ENCODE measurements at places on chromosomes 11 and 22.

- DNase-seq, result no peak
These were observed 38.6 kb upstream of the HSPA8 start for GRCh38 chr11:123100379-123101085.

GRCh38 chr11:107590460-107591377, at the start of gene ELMOD1:
Gene ELMOD1 (plus strand): TSS chr11:107591147. CDS start chr11:107618190, 27,043 bp downstream.
- DNase-seq, result no peak

- DNase-seq, result no peak
These were observed 89.0 kb upstream of the GRK3 start for GRCh38 chr22:25475257-25476022.

DNA sequence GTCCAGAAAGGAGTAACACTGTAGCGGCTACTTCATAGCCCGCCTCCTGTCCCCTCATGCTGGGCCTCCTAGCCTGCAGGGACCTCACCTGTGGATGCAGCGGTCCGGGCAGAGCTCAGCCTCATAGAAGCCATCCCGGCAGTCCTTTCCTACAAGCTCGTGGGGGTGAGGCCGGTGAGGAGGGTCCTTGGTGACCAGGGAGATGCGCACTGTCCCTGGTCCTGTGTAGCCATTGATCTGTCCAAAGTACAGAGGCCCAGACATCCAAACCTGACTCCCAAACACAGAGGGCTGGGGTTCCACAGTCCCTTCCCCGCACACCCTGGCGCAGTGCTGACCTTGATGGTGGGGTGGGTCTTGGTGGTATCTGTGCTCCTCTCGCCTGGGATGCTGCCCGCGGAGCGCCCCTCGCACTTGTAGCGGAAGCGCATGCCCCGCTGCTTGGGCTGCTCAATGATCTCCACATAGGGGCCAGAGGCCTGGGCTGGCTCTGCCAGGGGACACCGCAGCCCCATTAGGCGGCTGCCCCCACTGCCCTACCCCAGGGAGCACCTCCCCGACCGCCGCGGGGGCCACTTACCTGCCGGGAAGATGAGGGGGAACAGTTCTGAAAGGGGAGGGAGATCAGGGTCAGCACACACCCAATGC, 993 bp downstream of the RELA start:
- DNase-seq, result no peak

GRCh38 chr11:63554877-63555223, 8.3 kb downstream of the PLAAT2 start:
- no peak for DNase-seq

GRCh38 chr22:36881504-36882245, 20.9 kb downstream of the NCF4 start:
- DNase-seq, result no peak

- no peak for DNase-seq
These were observed 147.6 kb downstream of the ME3 start for GRCh38 chr11:86524620-86525352.

DNA sequence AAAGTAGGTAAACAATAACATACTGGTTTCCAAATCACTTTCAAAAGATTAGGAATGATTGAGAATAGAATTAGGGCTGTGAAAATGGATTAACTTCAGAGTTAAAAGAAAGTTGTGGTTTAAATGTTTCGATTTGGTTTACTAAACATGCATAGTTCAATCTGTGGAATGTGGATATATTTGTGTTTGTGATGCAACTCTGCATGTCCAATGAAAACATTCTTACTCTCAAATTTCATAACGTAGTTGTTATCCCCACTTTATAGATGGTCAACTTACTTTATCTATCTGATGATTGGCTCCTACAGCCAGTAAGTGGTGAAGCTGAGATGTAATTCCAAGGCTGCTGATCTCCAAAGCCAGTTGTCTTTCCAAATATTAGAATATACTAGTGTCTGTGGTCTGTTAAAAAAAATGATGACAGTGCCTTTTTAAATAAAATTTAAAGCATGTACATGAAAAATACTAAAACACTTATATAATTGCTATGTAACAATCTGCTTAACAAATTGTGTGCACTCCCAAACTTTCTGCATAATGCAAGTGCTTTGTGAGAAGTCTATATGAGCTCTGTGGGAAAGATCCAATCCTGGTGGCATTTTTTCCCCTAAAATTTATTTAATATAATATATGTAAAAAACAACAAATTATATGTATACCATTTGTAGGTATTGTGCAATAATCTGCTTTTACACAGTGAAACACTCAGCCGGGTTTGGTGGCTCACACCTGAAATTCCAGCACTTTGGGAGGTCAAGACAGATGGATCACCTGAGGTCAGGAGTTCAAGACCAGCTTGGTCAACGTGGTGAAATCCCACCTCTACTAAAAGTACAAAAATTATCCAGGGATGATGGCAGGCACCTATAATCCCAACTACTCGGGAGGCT, 9.7 kb upstream of the SIK3 start:
- DNase-seq, result no peak

GRCh38 chr11:72553706-72554105, 119.4 kb upstream of the CLPB start:
- DNase-seq, result no peak

GRCh38 chr22:45698094-45698493, 26.5 kb downstream of the ATXN10 start:
- DNase-seq, result no peak

- DNase-seq, result no peak
These were observed 96.9 kb downstream of the TRMU start for GRCh38 chr22:46432164-46433068.

- no peak for DNase-seq
These were observed 56.6 kb upstream of the SCUBE2 start for GRCh38 chr11:9148035-9148434.

GRCh38 chr11:32843544-32843943, 13.8 kb downstream of the PRRG4 start:
- DNase-seq, result no peak

GRCh38 chr22:23531966-23532705, 48.0 kb downstream of the IGLL1 start:
- no peak for DNase-seq

DNA sequence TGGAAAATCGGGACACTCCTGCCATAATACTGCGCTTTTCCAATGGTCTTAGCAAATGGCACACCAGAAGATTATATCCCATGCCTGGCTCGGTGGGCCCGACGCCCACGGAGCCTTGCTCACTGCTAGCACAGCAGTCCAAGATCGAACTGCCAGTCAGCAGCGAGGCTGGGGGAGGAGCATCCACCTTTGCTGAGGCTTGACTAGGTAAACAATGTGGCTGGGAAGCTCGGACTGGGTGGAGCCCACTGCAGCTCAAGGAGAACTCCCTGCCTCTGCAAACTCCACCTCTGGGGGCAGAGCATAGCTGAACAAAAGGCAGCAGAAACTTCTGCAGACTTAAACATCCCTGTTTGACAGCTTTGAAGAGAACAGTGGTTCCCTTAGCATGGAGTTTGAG, 15.6 kb downstream of the PTH start:
- no peak for DNase-seq

- DNase-seq, result no peak
These were observed 36.1 kb downstream of the CLPB start for GRCh38 chr11:72398058-72398758.

- DNase-seq, result no peak
These were observed 691.6 kb downstream of the NTM start for GRCh38 chr11:132062031-132062430.

- no peak for DNase-seq
These were observed 255.4 kb downstream of the MIAT start for GRCh38 chr22:26912655-26913345.
